Vagina (tissue), 2 donors: ENCODE measurements at places on chromosomes 7 and 10. TPM values are rescaled to one million over a fixed set of nuclear protein-coding genes. Genes with fewer than 3 reads are reported as not detected.

The TRPV6 gene
- total RNA-seq, result 7.9 TPM

The PDGFA gene
- total RNA-seq, result 31.2 TPM

- DNase-seq, result no peak
- no peaks in the 10 kb centered on the region for H3K36me3 ChIP-seq
- no peak overlapping the region for H3K27ac ChIP-seq
Observed at GRCh38 chr10:92082583-92083280, 159.2 kb downstream of the BTAF1 start.

DNA sequence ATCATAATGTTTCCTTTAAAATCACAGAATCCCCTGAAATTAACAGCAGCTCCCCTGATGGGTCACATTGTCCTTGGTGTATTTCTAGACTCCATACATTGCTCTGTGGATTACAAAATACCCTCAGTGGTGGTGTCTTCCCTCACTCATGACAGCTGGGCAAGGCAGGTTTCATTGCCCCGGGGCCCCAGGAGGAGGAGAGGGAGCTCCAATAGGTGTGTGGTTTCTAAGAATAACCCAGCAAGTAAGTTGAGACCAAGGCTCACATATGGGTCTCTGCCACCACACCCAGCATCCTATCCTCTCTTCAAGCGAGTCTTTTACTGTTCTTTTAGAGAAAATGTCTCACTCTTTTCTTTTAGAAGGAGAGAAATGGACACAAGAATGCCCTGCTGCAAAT, 63.6 kb downstream of the PKD1L1 start:
- DNase-seq, result no peak
- no peaks in the 10 kb centered on the region for H3K27me3 ChIP-seq
- no peaks in the 10 kb centered on the region for H3K4me1 ChIP-seq

GRCh38 chr10:1182280-1183032, 126.3 kb downstream of the WDR37 start:
- H3K36me3 ChIP-seq, result no peaks in the 10 kb centered on the region
- no peak overlapping the region for H3K27ac ChIP-seq
- no peak overlapping the region for H3K4me3 ChIP-seq
- DNase-seq, result no peak

- peaks cover 19% of the 10 kb centered on the region for H3K4me1 ChIP-seq
- H3K27me3 ChIP-seq, result no peaks in the 10 kb centered on the region
- no peak overlapping the region for H3K4me3 ChIP-seq
- peak overlapping the region; percentile 33 for H3K27ac ChIP-seq
- H3K36me3 ChIP-seq, result no peaks in the 10 kb centered on the region
Observed at GRCh38 chr10:43671659-43672531, 23.2 kb upstream of the ZNF32 start.

DNA sequence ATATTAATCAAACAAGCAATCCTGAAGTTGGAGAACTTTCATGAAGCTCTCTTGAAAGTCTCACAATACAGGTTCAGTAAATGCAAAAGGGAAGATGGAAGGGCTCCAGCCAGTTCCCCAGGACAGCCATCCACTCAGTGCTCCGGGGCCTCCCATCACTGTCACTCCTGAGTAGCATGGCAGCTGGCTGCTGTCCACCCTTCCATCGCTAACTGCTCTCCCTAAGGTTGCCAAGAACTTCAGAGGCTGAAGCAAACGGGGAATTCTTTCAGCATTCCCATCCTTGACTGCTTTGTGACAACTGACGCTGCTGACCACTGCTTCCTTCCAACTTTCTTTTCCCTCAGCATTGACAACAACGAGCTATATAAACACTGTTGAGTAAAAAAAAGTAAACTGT, 69.1 kb downstream of the VPS41 start:
- H3K4me1 ChIP-seq, result no peaks in the 10 kb centered on the region
- no peaks in the 10 kb centered on the region for H3K36me3 ChIP-seq
- no peak overlapping the region for H3K4me3 ChIP-seq

GRCh38 chr10:22454634-22455033, 109.3 kb downstream of the SPAG6 start:
- H3K27ac ChIP-seq, result no peak overlapping the region
- H3K27me3 ChIP-seq, result no peaks in the 10 kb centered on the region
- no peaks in the 10 kb centered on the region for H3K36me3 ChIP-seq
- H3K4me3 ChIP-seq, result no peak overlapping the region

GRCh38 chr10:79168210-79168609, 99.4 kb downstream of the ZMIZ1 start:
- H3K27me3 ChIP-seq, result no peaks in the 10 kb centered on the region
- no peak overlapping the region for H3K27ac ChIP-seq
- DNase-seq, result no peak
- H3K4me1 ChIP-seq, result peaks cover 34% of the 10 kb centered on the region
